ENCODE measurements at places on chromosomes 6 and 20.

DNA sequence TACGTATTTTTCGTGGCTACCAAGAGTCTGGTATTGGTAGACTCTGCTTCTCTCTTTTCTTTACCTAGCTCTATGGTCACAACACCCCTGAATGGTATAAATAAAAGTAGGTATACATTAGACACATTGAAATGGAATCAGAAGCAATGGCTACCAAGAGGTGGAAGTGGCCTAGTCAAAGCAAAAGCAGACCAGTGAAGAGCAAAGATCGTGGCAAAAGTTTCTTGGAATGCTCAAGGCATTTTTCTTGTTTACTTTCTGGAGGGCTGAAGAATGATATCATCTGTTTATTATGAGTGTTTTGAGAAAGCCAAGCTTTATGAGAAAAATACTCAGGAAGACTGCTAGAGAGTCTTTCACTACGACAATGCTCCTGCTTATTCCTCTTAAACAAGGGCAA, 28.6 kb upstream of the MOCS1 start:
- no peak for DNase-seq

DNA sequence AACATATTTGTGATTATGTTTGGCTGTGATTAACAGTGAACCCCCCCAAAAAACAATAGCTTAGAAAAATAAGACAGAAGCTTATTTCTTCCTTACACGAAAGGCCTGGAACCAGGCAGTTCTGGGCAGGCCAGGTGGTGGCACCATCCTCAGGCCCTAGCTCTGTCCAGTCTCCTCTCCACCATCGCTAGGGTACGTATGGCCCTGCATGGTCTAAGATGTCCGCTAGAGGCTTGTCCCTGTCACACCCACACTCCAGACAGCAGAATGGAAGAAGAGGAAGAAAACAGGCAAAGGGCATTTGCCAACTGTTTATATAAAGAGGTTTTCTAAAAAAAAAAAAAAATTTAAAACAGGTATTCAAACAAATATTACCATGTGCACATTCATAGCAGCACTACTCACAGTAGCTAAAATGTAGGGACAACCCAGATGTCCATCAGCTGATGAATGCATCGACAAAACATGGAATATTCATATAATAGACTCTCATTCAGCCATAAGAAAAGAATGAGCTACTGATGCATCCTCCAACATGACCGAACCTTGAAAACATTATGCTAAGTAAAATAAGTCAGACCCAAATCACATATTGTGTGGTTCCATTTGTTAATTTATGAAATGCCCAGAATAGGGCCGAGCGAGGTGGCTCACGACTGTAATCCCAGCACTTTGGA, 6.7 kb downstream of the TGM3 start:
- DNase-seq: no peak

DNA sequence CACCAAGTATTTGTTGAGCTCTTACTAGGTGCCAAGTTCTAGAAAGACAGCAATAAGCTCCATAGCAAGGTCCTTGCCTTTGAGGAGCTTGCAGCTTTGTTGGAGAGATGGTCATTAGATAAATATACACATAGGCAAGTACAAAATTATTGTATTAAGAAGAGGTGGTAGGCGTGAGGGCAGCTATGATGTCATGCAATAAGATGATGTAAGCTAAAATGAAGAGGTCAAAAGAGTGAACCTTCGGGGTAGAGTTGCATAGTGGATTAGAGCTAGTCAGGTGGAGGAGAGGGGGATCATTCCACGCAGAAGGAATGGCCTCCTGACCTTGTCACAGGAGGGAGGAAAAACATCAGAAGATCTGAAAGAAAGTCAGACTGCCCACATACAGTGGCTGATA, 141.9 kb upstream of the PCSK2 start:
- no peak for DNase-seq

DNA sequence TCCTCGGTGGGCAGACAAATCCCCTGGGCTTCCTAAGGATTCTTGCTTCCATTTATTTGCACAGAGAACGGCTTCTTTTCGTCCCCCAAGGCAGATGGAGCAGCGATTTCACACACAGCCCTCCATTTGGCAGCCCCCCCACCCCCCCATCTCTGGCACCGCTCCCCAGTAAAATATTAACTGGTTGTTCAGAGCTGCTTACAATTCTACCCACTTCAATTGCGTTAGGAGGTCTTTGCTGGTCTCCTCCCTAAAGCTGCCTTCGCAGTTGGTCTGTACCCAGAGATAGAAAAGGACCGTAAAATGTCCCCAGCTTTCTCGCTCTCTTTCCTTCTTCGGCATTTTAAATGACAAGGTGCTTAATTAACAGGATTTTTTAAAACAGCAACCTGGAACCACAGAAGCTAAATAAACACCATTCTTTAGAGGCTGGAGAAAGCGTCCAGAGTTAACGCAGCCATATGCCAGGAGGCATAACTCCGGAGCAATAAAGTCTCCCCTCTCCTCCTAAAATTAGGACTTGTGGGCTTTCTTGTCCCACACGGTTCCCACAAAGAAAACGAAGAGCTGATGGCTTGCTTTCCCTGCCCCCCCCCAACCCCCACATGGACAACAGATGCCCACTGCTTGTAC, 1.7 kb upstream of the ZMYND8 start:
- DNase-seq: no peak

DNA sequence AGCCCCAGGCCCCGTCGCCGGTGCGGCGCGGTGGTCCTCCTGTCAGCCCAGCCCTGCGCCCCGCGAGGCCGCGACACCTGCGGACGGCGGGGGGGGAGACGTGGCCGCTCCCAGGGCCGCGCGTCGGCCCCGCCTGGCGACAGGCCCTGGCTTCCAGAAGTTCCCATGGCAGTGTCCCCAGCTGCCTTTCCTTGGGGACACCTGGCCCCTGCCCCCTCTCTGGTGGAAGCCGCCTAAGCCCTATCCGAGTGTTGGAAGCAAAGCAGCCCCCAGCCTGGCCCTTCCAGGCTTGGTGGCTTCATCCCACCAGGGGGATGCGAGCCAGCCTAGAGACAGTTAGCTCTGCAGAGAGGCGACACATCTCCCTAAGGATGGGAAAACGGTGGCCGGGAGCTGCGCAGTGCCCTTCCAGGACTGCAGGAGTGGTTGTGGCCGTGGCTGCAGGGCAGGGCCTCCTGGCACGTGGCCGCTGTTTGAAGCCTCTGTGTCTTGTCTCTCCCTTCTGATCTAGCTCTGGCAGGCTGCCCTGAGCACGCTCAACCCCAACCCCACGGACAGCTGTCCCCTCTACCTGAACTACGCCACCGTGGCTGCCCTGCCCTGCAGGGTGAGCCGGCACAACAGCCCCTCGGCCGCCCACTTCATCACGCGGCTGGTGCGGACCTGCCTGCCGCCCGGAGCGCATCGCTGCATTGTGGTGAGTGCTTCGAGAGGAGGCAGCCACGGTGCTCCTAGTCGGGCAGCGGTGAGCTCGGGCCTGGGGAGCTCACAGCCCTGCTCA, 816 bp downstream of the NPEPL1 start:
- DNase-seq: no peak

DNA sequence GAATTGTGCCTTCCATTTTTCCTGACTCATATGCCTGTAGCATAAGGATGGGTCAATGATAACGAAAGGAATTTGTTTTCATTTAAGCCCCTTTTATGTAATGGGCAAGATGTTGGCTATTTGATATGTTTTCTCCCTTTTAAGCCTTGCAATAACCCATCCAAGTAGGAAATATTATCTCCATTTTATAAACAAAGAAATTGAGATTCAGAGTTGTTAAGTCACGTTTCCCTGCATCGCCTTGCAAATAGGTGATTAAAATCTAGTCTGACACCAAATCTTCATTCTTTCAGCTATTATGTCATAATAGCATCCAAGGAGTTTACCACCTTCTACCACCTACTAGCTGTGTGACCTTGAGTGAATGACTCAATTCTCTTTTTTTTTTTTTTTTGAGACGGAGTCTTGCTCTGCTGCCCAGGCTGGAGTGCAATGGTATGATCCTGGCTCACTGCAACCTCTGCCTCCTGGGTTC, 7.0 kb downstream of the HNF4A start:
- DNase-seq: no peak

DNA sequence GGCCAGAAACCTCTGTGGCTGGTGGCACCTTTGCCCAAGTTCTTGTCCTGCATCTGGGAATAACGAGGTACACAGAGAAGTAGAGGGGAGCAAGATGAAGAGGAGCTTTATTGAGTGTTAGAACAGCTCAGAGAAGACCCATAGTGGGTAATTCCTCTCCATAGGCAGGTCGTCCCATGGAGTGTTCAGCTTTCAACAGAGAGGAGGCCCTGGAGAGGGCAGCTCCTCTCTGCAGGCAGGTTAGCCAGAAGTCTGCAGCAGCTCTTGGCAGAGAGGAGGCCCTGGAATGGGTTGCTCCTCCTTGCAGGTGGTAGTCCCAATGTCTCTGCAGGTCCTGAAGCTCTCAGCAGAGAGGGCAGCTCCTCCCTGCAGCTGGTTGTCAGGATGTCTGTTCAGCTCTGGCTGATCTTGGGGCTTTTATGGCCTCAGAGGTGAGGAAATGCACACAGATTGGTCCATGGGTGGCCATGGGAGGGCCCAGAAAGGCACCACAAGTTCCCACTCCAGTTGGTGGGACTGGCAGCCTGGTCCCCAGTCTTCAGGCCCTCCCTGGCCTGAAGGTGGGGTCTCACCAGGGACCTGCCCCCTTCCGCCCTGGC, 89.0 kb downstream of the IPCEF1 start:
- no peak for DNase-seq

DNA sequence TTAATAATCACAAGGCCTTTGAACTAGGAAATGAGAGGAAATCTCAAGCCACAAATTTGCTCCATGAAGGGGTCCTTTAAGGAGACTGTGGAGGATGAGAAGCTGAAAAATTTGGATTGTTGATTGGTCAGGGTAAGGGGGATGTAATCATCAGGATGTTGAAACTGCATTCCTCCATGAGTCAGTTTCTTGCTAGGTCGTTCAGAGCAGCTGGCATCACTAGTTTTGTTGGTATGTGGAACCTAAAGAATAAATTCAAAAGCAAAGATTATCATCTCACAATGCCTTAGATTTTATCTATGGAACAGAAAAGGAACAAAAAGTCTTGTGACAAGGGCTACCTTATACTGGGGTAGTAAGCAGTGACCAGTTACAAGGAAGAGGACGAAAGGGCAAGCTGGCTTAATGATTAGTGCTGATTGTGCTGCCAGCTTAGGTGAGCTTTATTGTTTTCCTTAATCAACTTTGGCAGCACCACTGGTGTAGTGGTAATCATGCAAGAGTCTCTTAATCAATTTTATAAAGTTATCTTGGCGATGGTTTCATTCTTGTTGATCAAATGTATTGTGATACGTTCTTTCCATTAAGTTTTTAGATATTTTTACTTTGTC, 36.6 kb downstream of the CRISP2 start:
- no peak for DNase-seq

DNA sequence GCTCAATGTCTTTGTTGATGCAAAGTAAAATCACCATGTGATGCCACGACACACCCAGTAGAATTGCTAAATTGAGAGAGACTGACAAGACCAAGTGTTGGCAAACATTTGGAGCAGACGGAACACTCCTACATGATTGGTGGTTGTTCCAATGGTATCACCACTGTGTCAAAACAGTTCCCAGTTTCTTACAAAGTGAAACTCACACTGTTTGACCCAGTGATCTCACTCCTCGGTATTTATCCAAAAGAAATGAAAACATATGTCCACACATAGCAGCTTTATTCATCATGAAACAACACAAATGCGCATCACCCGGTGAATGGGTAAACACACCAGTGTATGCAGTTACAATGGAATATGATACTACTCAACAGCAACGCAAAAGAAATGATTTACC, 74.0 kb upstream of the SULF2 start:
- DNase-seq: no peak

GRCh38 chr6:162899148-162899547, 171.4 kb downstream of the PACRG start:
- DNase-seq: no peak

GRCh38 chr6:161128680-161129196, 137.2 kb downstream of the MAP3K4 start:
- no peak for DNase-seq

- no peak for DNase-seq
Measured at GRCh38 chr6:169186496-169187169, 67.0 kb downstream of the THBS2 start.

DNA sequence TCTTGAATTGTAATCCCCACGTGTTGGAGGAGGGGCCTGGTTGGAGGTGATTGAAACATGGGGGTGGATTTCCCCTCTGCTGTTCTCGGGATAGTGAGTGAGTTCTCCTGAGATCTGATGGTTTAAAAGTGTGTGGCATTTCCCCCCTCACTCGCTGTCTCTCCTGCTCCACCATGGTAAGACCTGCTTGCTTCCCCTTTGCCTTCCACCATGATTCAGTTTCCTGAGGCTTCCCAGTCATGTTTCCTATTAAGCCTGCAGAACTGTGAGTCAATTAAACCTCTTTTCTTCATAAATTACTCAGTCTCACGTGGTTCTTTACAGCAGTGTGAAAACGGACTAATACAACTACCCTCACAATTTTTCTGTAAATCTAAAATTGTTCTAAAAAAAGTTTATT, 26.8 kb upstream of the FAM184A start:
- DNase-seq: no peak

GRCh38 chr20:48841196-48841874, 13.5 kb upstream of the PREX1 start:
- DNase-seq: no peak

DNA sequence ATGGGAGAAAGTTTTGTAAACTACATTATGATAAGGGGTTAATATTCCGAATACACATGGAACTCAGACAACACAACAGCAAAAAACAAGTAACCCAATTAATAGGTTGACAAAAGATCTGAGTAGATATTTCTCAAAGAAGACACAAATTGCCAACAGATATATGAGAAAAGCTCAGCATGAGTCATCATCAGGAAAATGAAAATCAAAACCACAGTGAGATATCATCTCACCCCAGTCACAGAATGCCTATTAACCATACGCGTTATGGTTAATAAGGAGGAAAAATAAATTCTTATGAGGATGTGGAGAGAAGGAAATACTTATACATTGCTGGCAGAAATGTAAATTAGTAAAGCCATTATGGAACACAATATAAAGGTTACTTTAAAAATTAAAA, 695.0 kb downstream of the COL12A1 start:
- DNase-seq: no peak

DNA sequence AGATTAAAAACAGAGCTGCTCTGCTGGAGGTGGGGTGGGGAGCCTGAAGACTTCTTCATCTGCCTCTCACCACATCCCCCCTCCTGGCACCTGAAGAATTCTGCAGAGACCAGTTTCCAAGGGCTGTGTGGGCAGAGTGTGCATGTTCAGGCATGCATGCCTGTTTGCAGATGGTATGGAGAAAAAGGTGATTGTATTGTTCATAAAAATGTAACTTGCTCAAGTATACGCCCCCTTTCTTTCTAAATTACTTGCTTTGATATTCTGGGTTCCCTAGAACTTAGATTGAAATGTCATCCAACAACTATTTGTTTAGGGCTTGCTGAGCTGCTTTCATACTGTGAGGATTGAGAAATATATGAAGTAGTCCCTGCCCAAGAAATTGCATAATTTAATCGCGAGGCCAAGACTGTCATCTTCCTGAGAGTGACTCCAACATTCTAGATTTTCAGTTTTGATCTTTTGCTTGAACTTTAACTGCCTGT, 83.6 kb downstream of the LCA5 start:
- no peak for DNase-seq

Measured in hypothalamus (tissue), 51 donors.